ENCODE measurements at places on chromosomes 12 and 14.
A peak's percentile ranks its signal among the peaks of the same experiment; 100 is the strongest.

- no peak for DNase-seq
Observed at GRCh38 chr14:43369710-43370564, 1137.1 kb downstream of the FSCB start.

DNA sequence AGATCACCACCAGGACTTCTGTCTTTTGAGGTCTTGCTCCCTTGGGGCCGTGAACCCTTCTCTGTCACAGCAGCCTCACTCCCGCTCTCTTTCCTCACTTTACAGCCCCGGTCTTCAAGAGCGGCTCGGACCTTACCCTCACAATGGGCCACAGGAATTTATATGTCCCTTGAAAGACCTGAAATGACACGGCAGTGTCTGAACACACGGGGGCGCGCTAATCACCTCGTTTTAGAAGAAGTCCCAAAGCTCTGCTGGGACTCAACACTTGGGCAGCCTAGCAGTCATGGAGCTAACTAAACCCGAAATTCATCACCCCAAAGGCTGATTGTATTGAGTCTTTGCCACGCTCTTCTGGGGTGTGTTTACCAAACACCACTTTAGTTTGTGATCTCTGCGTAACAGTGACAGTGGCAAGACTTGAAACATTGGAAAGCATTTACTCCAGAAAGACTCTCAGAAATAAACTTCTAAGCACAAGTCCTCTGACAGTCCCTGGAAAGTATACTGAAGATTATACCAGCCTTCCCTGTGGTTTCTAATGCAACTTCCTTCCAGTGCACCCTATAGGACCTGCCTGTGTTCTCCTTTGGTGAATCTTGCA is 29.0 kb downstream of the SERPINA11 start:
- DNase-seq: peak; percentile 91

DNA sequence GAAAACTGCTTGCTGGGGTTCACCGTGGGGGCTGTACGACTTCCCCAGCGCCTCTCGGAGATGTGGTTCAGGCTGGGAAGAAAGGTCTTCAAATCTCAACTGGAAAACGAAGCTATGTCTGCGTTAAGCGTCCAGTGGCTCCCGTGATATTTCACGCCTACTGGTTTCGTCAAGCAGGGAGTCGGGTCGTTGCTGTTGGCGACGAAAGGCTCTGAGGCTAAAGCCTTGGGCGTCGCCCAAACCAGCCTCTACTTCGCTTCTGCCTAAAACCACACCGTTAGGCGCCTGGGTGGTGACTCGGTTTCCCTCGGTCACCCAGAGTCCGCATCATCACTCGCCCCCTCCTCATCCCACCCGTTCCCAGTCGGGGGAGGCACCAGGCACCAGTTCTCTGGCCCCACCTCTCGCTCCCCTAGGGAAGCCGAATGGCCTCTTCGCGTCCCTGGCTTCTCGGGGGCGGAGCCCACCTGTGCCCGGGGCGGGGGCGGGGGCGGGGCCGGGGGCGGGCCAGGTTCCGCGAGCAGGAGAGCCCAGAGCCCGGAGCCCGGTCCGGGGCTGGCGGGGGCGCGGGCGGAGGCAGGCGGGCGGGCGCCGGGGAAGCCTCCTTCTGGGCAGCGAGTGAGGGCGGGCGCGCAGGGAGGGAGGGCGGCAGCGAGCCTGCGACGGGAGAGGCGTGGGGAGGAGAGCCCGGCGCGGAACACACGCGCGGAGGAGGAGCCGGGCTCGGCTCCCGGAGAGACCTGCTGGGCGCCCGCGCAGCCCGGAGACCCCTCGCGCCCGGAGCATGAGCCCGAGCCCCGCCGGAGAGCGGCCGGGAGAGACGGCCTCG is at the start of gene B4GALNT3:
Gene B4GALNT3, plus strand, starts transcription at position 510 of the 829 bp plus-strand sequence. CDS start 438 bp downstream, outside the sequence.
- DNase-seq: peak; percentile 79

GRCh38 chr12:84816916-84817695 is 95.5 kb downstream of the SLC6A15 start:
- no peak for DNase-seq

DNA sequence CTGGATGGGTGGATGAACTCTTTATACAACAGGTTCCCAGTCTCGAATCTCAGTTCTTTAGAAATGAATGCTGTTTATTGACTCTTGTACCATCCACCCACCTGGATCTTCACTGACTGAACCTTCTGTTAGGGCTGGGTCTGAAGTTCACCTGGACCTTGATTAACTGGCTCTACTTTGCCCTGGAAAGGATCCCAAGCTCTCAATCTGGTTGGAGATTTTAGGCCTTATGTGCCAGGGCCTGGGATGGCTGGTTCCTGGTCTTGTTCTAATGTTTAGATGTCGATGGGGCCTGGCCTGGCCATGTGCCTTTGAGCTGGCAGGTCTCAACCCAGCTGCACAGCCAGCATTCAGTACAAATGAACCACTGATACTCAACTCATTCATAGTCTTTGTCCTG is 76.5 kb upstream of the MED13L start:
- DNase-seq: no peak

DNA sequence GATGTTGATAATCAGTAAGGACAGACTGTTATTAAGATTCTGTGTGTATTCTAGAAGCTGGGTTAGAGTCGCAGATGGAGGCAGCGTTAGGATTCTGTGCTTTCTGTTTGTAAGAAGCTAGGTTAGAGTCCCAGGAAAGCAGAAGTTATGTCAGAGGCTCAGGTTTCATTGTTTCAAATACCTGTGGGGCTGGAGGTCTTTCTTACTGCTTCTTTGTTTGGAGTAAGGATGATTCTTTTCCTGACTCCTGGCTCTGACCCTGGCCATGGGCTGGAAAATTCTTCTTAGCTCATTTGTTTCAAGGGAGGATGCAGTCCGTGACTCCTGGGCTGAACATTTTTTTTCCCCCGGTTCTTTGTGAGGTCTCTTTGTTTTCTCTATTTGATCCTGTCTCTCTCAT is 5.2 kb downstream of the MUCL1 start:
- peak; percentile 22 for DNase-seq

GRCh38 chr12:82832096-82832495 is 145.4 kb downstream of the TMTC2 start:
- DNase-seq: no peak

- no peak for DNase-seq
Observed at GRCh38 chr12:90037740-90038139, 329.1 kb upstream of the ATP2B1 start.

GRCh38 chr12:74526535-74526934 is 11.1 kb upstream of the ATXN7L3B start:
- no peak for DNase-seq

- peak; percentile 89 for DNase-seq
Observed at GRCh38 chr12:47758834-47759690, at the start of gene RAPGEF3. RAPGEF3 (minus strand) TSS chr12:47758880; CDS start chr12:47758556, 324 bp downstream.

GRCh38 chr14:89139404-89140247 is 277.4 kb downstream of the FOXN3 start:
- peak; percentile 18 for DNase-seq

DNA sequence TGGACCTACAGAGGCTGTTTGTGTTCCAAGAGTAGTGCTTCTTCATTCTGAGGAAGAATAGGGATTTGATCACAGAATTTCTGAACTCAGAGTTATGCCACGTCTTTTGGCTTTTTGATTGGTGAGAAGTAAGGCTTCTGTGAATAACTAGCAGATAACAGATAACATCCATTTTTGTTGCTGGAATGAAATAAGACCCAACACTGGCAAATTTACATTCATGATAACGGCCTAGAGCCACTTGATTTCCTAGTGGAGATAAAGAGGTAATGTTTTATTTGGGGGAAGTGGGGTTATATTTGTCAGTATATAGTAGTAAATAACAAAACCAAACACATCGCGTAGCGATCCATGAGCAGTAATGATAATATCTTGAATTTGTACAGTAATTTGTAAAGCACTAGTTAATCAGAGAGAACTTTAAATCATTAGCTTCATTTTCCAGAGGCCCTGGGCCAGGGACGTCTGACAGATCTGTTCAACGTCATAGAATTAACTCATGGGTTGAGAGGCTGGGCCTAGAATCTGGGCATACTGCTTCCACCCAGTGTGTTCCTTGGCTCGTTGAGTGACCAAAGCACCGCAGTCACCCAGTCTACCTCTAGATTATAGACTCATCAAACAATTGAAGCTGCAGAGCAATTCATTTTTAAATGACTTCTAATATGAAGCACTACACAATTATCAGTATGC is 79.6 kb downstream of the HMGA2 start:
- peak; percentile 44 for DNase-seq

DNA sequence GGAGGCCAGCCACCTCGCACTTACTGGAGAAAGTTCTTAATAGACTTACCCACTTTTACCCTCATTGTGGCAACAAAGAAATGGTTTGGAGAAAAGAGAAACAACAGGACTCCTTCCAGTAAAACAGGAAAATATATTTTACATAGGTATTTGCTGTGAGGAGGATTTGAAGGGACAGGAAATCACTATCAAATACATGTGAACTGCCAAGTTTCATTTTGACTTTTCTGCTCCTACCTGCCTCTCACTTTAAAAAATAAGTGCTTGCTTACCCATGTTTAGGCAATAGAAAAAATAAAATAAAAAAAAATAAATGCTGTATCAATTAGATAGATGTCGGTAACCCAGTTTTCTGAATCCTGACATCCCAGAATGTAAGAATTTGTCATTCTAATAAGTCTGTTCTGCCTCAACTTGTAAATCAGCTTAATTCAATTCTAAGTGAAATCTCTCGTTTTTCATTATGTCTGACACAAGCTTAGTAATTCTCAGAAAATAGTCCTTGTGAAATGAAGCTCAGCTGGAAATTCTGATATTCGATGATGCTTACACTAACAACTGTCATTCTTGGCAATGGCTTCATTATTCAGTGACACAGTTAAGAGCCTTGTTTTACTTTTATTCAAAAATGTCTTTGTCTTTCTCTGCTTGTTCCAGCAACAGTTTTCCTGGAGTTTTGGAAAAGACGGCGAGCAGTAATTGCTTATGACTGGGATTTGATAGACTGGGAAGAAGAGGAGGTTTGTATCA is 131.3 kb downstream of the SLC5A8 start:
- no peak for DNase-seq

- peak; percentile 31 for DNase-seq
Observed at GRCh38 chr12:39440781-39441180, 2.1 kb downstream of the KIF21A start.

- DNase-seq: peak; percentile 63
Observed at GRCh38 chr14:90513161-90514014, 116.6 kb downstream of the CALM1 start.

DNA sequence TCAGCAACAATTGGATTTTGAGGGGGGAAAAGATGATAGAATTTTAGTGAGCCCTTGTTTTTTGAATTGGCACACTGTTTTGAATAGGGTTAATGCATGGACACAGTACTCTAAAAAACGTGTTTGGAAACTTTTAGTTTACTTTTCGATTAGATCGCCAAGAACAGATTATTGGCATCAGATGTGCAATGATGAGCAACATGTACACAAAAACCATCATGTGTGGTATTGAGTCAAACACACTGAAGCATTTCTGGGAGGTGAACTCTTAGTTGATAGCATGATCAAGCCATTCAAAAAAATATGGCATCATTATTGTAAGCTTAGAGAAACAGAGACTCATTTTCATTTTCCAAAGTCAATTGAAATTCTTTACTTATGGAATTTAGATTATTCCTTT is 329.2 kb downstream of the ADAMTS20 start:
- no peak for DNase-seq

DNA sequence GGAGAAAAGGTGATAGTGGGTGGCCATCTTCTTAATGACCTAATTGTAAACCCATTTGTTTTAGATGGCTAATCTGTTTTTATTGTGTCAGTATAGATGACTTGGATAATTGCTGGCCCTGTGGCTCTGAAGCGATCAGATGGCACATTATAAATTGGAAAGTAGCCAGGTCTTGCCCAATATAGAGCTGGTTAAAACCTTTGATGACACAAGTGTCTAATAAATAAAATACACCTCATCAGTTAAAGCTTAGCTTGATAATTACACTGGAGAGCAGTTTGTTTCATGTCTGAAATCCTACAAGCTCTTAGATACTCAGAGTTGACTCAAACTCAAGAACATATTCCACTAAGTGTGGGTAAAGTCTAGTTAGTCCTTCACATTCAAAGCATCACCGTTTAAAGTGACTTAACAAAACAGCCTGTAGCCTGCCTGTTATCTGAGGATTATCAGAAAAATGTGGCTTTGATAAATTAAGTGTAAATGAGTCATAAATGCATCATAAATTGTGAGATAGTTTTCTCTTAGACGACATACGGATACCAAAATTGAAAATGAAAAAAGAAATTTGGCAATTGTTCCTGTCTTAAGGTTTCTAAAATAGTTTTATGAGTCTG is 280.9 kb downstream of the LRIG3 start:
- DNase-seq: no peak

GRCh38 chr12:19819231-19819630 is 379.9 kb downstream of the AEBP2 start:
- DNase-seq: no peak

DNA sequence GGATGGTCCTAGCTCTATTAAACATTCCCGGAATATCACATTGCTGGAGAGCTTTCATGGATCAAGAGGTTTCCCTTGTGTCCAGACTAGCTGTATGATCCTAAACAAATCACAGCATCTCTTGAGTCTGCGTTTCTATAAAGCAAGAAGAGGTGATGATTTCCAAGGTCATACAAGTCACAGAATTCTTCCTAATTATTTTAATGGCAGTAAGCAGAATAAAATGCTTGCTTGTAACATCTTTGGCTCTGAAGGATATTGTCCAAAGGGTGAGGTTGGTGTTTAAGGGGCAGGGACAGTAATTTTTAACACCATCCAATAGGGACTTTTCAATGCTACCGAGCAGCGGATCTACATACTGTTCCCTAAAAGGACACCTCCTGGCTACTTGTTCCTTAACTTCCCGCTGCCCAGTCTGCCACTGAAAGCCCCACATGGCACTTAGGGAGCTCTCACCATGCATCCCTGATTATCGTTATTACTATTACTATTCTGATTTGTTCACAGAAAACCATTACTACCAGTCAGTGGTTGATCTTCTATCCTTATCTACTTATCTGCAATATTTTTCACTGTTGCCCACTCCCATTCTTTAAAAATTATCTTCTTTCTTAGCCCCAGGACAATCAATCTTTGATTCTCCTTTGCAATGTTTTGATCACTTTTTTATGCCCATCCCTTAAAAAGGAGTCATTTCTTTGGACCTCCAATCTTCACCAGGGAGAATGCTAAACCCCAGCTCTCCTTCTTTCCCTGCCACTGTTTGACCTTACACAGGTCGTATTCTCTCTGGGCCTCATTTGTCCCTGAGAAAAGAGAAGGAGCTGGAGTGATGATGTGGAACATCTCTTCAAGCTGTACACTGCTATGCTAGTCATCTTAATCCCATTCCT is 4.0 kb upstream of the PCED1B start:
- no peak for DNase-seq

DNA sequence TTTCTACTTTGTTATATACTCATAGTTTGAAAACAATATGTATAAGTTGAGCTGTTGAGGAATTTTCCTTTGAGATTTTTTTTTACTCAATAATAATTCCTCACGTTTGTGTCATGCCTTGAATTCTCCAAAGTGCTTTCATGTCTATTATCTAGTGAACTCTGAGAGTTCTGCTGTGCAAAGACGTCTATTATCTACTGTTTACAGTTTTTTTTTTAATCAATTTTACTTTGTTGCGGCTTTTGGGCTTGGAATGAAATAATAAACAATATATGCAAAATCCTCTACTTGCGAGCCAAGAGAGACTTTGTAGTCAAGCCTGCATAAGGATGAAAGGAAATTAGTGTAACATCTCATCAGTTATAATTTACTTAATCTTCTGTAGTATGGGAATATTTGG is 107.2 kb upstream of the FRMD6 start:
- DNase-seq: no peak

Data from mesendoderm (in vitro differentiated cells).